ENCODE measurements at places on chromosomes 2 and 18.

GRCh38 chr2:61184263-61184662 is 22.3 kb downstream of the C2orf74 start:
- no peak for DNase-seq

GRCh38 chr2:183474912-183475695 is 350.9 kb downstream of the NUP35 start:
- DNase-seq = no peak

DNA sequence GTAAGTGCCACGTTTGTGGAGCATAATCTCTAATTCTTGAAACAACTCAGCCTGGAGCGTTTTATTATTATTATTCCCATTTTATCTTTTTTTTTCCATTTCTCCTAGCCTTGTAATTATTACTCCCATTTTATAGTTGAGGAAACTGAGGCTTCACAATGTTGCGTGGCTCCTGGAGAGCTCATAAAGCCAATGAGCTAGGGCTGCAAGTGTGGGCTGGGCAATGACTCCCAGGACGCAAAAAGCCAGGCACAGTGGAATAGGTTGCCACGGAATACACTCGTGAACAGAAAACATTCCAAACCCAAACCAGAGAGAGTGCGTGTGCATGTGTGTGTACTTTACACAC is 13.5 kb upstream of the KLF11 start:
- no peak for DNase-seq

DNA sequence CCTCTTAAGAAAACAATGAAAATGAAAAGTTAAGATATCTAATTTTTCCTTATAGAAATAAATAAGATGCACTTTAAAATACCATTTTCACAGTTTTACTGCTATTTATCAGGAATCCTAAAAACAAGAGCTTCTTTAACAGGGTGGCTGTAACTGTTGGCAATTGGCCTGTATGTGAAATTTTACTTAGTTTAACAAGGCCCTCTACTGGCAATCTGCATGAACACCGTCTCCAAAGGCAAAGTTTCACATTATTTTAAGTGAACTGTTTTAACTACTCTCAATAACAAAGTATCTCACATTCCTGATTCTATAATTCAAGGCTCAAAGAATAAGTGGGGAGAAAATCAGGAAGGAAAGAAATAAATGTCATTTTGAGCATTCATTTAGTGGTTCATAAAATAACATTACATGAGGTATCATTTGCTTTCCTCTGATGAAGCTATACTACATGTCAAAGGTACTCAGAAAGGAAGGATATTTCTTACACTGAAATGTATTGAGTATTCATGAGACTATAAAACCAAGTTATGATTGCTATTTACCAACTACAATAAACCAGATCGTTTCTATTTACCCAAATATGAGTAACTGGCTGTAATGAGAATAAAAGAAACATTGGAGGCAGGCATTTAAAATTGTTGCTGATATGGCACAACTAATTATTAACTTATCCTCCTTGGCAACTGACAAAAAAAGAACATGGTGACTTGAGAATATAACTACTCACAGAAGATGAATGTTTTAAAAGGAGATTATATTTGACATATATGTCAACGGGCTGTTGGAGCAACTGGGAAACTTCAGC is 7.0 kb downstream of the NCKAP5 start:
- no peak for DNase-seq

DNA sequence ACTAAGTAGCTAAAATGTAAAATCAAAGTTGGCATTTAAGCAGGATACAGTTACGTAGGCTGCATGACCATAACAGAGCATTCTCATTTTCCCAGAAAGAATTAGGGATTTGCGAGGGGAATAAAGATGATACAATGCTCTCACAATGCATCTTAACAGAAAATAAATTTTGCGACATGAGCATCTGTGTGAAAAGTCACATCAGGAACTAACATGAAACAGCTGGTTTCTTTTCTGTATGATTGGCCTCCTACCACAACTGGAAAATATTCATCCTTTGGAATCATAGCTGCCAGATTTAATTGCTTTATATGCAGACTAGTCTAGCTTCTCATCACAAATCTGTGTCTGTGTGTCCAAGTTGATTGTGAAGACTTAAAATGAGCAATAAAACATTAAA is 66.0 kb downstream of the KCTD18 start:
- DNase-seq = no peak

- DNase-seq = no peak
Measured at GRCh38 chr18:3874125-3874524, 424.2 kb downstream of the TGIF1 start.

DNA sequence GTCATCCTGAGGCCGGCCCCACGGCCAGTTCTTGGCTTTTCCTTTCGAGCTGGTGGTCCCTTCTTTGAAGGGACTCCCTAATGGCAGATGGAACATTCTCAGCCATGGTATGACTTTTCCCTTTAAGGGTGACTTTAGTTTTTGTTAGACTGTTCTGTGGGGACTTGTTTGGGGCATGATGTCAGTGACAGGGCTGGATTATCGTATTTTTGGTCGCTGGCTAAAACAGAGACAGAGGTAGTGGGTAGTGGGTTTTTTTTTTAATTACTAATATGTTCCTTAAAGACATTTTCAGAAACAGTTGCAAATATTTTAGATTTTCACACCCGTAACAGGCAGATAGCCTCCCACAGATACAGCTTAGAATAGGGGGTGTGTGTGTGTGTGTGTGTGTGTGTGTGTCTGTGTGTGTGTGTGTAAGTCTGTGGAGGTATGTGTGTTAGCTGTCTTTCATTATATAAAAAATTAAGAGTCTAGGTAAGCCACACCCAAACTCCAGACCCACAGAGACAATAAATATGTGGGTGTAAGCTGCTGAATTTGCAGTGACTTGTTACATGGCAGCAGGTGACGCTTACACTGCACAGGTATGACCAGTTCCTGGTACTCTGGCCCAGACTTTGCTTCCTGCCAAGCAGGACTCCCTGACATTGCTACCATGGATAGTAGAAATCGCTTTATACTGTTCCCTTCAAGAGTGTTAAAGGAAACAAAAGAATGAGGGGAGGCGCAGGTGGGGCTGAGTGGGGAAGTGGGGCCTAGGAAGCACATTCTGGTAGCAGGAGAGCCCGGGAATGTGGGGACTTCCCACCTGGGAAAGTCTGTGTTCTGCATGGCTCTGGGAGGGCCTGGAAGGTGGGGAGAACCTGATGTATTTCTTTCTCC is 20.9 kb downstream of the NCK2 start:
- no peak for DNase-seq

DNA sequence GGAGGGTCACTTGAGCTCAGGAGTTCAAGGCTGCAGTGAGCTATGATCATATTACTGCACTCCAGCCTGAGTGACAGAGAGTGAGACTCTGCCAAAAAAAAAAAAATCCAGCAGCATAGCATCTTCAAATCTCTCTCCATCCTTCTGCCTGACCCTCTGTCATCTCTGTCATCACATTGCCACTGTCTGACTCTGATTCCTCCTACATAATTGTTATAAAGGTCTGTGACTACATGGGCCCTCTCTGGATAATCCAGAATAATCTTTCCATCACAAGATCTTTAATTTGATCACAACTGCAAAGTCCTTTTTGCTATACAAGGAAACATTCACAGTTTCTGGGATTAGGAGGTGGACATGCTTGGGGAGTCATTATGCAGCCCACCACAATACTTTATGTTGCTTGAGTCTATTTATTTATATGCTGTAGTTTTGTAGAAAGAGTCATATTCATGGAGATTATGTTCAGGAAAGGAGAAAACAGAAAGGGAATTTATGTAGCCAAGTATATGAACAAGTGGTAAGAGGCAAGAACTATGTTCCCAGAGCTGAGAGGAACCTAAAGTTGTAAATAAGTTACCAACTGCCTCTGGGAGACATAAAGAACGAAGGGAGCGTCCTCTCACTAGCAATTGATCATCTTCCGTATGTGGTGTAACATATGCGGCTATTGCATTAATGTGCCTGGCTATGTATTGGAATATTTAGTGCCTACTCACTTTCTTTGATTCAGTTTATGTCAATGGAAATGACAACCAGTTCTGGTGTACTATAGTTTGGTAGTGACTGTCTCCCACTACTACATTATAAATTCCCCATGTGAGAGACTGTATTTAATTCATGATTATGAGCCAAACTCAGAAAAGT is 21.5 kb downstream of the RND3 start:
- no peak for DNase-seq

DNA sequence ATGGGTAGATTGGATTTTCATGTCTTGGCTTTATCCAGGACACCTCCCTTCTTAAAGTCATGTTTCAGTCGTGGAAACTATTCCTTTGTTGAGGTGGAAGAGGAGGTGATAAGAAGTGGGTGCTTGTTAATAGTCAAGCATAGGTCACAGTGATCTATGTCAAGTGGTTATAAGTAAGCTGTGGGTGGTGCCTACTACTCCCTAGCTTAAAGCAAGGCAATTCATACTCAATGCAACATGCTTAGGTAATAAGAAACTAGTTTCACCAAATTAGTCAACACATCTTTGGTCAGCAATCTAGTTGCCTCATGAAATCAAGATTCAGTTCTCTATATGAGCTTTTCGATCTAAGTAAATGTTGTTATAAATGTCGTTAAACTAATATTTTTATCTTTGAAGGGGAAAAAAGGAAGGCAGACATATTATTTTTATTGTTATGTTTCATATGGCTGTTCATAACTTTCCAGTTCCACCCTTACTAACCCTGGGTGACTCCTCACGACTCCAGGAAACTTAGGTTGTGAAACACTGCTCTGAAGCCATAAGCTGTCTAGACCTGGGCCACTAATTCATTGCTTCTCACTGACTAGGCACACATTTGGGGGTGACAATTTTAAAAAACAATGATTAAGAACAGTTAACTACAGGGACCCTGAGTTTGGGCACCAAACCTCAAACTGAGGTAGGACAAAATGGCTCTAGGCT is 5.8 kb upstream of the ABCB11 start:
- DNase-seq = no peak

GRCh38 chr2:141591787-141592186 is 539.0 kb downstream of the LRP1B start:
- DNase-seq = no peak

- no peak for DNase-seq
Measured at GRCh38 chr2:235768606-235769005, 274.8 kb downstream of the AGAP1 start.

GRCh38 chr18:44826418-44827259 is 146.0 kb downstream of the SETBP1 start:
- no peak for DNase-seq

DNA sequence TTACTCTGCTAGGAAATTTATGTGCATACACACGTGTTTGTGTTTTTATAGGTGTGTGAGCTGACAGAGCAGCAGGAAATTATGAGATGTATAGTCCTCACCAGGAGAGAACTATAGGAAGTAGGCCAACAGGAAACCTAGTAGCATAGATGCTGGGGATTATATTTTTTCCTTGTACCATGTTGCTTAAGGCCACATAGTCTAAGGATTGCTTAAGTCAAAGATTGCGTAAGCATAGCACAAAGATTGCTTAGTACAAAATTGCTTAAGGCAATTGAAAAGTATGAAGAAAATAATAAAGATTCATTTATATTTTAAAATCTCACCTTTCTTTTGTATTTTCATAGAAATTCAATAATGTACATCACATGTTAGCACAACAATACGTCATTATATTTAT is 18.7 kb upstream of the CCDC102B start:
- DNase-seq = no peak

GRCh38 chr2:191153716-191154115 is 2.9 kb upstream of the STAT4 start:
- no peak for DNase-seq

GRCh38 chr2:16119741-16120140 is 179.4 kb downstream of the MYCN start:
- DNase-seq = no peak

DNA sequence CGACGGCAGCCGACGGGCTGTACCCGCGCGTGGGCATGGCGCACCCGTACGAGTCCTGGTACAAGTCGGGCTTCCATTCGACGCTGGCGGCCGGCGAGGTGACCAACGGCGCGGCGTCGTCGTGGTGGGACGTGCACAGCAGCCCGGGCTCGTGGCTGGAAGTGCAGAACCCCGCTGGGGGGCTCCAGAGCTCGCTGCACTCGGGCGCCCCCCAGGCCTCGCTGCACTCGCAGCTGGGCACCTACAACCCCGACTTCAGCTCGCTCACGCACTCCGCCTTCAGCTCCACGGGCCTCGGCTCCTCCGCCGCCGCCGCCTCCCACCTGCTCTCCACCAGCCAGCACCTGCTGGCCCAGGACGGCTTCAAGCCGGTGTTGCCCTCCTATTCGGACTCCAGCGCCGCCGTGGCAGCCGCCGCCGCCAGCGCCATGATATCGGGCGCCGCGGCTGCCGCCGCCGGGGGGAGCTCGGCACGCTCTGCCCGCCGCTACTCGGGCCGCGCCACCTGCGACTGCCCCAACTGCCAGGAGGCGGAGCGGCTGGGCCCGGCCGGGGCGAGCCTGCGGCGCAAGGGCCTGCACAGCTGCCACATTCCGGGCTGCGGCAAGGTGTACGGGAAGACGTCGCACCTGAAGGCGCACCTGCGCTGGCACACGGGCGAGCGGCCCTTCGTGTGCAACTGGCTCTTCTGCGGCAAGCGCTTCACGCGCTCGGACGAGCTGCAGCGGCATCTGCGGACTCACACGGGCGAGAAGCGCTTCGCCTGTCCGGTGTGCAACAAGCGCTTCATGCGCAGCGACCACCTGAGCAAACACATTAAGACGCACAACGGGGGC is 2.0 kb downstream of the SP9 start:
- no peak for DNase-seq

- DNase-seq = no peak
Measured at GRCh38 chr2:37648331-37649011, 23.0 kb downstream of the CDC42EP3 start.

DNA sequence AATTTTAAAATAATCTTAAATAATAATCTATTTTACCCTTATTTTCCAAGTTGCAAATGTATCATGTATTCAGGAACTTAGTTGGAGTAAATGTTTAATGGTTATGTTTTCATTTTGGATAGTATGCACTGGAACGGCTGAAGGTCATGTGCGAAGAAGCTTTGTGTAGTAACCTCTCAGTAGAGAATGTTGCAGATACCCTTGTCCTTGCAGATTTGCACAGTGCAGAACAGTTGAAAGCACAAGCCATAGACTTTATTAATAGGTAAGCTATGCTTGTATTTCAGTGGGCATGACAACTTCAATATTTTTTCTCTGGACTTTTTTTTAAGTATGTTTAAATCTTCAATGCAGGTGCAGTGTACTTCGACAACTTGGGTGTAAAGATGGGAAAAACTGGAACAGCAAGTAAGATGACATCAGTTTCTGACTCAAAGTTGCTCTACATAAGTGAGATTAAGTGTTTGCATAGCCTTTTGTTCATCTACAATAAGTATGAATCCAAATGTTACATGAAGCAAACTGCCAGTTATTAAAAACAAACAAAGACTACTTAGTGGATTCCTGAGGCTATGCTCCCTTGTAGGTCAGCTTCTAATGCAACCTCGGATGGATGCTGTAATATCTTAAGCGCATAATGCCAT is 63.1 kb downstream of the SPOPL start:
- DNase-seq = no peak

GRCh38 chr2:41405441-41405840 is 642.4 kb upstream of the PKDCC start:
- no peak for DNase-seq

All from stimulated activated CD8-positive, alpha-beta memory T cell treated with anti-CD3 and anti-CD28 coated beads, Interleukin-15, amount 100 ng/mL, for 24 hours (primary cell).